Left lobe of liver (tissue), 2 donors: ENCODE measurements at places on chromosomes 2 and 18. TPM values are rescaled to one million over a fixed set of nuclear protein-coding genes. Genes with fewer than 3 reads are reported as not detected.

DNA sequence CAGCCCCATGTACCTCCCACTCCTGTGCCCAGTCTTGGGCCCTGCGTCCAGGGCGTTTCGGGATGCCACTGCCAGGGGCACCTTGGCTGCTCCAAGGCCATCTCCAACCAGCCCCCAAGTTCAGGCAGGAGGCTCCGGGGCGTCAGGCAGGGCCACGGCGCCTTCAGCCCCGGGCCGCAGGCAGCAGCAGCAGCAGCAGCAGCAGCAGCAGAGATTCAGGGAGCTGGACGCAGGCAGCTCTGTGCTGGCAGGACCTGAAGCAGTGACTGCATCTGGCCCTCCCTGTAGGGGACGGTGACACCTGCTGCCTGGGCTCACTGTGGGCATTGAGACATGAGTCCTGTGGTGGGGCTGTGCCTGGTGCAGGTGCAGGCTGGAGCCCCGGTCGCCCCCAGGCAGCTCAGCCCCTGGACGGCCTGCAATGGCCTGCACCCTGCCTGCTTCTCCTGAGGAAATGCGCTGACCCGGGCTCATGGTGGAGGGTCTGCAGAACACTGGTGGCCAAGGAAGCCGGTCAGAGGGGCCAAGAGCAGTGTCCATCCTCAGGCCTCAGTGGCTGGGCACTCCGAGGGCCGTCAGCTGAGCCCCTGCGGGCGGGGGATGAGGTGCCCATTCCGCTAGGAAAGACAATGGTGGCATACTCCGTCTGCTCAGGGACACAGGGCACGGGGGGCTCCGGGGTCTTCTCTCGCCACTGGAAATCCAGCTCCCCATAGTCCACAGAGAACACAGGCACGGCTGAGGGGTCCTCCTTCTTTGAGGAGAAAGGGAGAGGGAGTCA is 8.0 kb downstream of the PDCD1 start:
- DNase-seq: no peak

DNA sequence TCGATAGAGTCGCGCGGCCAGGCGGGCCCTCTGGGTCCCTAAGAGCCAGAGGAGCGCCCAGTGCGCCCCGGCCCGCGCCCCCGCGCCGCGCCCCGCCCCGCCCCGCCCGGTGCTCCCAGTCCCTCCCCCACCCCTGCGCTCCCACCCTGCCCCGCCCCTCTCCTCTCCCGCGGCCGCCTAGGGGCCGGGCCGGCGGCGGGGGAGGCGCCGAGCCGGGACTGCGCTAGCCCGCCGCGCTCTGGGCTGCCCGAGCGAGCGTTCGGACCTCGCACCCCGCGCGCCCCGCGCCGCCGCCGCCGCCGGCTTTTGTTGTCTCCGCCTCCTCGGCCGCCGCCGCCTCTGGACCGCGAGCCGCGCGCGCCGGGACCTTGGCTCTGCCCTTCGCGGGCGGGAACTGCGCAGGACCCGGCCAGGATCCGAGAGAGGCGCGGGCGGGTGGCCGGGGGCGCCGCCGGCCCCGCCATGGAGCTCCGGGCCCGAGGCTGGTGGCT is at the start of gene GPC1:
TSS of gene GPC1 (plus strand) at position 207 of the 491 bp plus-strand sequence. CDS start at position 463, 256 bp downstream.
- peak; percentile 85 for DNase-seq

- no peak for DNase-seq
These were observed 440.8 kb upstream of the RGPD4 start for GRCh38 chr2:107385921-107386320.

GRCh38 chr2:71526975-71527374 is 73.6 kb downstream of the DYSF start:
- DNase-seq: no peak

- DNase-seq: no peak
These were observed 4.0 kb upstream of the SLC11A1 start for GRCh38 chr2:218378053-218378452.

- DNase-seq: no peak
These were observed 10.6 kb downstream of the SCN3A start for GRCh38 chr2:165193178-165193777.

- DNase-seq: no peak
These were observed 824.0 kb downstream of the SLC4A3 start for GRCh38 chr2:220451438-220451837.

DNA sequence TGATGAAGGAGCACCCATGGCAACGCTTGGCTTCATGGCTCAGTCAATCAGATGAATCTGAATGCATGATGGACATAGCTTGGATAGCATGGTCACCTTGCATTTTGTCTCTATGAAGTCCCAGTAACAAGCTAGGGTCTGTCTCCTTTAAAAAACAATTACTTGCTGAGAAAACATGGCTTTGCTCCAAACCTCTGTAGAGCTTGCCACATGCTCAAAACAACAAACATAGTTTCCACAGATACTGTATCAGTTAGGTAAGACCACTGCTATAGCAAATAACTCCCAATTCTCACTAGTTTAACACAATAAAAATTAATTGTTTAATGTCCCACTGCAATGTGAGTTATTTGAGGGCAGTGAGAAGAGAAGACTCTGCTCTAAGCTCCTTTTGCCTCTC is 401.0 kb downstream of the IRS1 start:
- no peak for DNase-seq

DNA sequence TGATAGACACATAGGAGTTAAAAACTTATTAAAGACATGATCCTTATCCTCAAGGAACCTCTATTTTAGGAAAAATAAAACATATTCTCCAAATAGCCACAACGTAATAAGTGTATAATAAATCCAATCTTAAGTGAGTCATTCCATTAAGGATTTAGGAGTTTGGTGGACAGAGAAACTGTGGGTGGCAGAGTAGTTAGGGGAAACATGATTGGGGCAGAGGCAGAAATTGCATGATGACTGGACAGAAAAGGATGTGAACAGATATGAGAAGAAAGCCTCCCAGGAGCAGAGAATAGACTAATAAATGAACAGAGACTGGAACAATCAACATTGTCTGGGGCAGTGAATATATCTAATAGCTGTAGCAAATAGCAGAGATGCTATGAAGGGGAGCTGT is 48.1 kb upstream of the SIGLEC15 start:
- DNase-seq: no peak

- DNase-seq: no peak
These were observed 58.4 kb downstream of the SMAD4 start for GRCh38 chr18:51088410-51088809.

DNA sequence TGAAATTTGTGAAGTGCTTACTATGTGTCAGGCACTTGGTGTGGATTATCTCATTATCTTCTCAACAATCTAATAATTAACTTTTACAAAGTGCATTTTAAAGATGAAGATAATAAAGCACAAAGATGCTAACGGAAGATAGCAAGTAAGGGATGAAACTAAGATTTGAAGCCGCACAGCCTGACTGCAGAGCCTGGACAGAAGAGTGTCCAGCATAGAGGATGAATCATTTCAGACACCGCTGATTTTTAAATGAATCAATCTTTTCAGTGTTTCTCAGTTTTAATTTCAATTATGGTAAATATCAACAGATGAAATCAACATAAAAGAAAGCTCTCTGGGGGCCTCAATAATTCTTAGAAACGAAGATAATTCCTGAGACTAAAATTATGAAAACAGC is 24.5 kb upstream of the STAM2 start:
- DNase-seq: no peak

- no peak for DNase-seq
These were observed 214.9 kb upstream of the TNP1 start for GRCh38 chr2:217074576-217075255.

DNA sequence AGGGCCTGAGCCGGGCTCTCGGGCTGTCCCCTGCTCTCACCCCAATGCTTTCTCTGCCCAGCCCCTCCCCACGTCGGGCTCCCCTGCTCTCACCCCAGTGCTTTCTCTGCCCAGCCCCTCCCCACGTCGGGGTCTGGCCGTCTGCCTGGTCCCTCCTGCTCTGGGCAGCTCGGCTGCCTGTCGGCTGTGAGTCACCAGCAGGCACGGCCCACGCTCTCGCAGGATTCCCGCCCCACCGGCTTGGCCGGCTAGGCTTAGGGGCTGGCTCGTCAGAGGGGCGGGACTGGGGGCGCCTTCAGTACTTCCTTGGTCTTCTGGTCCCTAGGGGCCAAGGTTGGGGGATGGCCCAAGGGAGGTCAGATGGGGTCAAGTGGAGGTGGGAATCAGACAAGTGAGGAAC is 3.3 kb downstream of the BOK start:
- peak; percentile 88 for DNase-seq

DNA sequence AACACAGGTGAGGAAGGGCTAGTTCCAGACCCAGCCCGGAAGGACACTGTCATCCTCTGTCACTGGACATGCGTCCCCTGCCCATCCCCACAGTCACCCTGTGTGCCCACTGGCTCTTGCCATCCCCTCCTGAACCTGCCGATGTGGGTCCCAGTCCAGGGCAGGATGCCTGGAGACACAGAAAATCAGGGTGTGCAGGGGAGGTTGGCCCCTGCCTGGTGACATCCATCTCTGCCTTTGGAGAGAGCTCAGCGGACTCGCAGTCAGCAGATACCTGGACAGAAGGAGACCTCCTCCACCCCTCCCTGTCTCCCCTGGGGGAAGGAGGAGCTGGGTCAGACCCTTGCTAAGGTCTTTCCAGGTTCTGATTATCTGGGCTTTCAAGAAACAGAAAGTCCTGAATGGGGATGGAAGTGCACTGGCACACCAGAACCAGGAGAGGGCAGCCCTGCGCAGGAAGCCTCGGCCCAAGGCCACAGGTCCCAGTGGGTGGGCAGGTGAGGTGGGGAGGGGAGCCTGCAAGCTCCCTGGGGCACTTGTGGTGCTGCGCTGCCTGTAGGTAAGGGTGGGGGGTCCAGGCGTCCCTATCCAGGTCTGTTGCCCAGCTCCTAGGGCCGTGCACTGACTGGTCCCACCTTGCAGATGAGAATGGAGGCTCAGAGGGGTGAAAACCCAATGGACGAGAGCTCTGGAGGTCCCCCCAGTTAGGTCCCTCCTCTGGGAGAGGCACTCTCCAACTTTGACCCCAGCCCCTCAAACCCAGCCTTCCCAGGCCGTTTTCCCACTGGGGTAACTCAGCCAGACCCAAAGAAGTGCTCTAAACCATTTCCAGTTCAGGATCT is 9.7 kb upstream of the OTOS start:
- no peak for DNase-seq

DNA sequence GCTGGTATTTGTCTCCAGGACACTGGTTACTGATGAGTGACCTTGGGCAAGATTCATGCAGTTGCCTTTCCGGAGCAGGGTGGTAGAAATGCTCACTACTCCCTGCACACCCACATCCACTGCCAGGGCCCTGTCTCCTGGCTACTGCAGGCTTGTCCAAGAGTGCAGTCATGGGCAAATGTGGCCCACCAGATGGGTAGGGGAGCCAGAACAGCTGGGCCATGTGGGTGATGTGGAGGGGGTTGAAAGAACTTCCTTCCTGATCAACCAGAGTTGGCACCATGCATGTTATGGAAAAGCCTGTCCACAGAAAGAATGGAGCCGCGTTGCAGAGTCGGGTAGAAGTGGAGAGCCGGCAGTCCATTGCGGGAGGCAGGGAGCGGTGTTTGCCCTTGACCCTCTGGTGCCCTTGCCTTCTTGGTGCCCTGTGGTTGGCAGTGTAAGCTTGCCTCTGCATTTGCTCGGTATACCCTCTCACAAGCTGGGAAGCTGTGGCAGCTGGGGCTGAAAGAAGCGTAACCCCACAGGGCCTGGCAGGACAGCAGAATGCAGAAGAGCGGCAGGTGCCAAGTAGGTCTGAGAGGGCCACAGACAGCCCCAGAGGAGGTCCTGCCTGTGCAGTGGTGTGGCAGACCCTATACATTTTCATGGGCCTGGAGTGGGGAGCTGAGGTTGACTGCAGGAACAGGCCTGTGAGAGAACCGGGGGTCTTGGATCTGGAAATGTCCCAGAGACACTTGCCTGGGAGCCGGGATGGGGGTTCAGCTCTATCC is 253.2 kb downstream of the TFCP2L1 start:
- DNase-seq: no peak

GRCh38 chr2:44951124-44951523 is 9.6 kb downstream of the SIX3 start:
- no peak for DNase-seq

DNA sequence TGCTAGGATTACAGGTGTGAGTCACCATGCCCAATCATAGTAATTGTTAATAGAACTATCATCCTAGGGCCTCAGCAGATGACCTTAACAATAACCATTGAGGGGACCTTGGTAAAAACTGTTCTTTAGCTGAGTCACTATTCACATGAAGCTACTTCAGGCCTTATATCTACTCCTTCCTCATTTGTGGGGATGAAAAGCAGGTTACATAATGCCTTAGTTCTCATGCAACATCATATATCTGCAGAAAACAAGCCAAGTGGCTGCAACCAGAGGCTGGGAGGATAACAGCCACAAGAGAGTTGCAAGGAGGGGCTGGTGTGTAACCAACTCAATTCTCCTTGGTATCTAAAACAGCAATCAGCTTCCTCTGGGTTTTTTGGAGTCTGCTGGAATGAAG is 445.4 kb downstream of the NBAS start:
- DNase-seq: no peak

- no peak for DNase-seq
These were observed 32.2 kb downstream of the GPR39 start for GRCh38 chr2:132448771-132449170.

DNA sequence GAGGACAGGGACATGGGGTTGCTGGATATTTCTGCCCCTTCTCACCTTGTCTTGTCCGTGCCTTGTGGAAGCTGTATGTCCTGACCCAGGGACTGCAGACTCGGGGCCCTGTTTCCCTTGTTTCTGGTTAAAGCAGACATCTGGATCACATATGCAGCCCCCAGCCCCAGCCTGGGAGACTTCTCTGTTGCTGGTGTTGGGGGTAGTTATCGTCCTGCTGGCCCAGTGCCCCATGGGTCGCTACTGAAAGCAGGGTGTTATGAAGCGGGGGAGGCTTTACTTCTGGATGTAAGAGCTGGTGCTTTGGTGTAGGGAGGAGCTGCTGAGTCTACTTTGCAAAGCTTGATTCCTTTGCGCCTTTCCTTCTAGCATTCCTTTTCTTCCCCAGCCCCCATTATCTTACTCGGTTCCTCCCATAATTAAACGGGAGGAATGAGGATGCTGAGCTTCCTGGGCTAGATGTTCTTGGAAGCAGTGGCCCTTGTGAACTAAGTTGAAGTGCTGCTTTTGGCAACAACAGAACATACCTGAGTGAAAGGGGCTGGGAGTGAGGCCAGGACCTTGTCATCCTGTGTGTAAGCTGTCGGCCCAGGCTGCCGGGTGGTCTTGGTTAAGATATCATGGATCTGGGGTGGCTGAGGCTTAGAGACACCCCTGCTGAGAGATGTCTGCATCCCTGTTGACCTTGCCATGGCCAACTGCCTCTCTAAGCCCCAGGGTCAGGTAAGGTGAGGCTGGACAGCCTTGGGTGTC is 3.4 kb downstream of the TET3 start:
- no peak for DNase-seq

ITGB6 gene
- 0.18 TPM for total RNA-seq

VAMP8 gene
- total RNA-seq: 69.9 TPM

POMC gene
- 0.33 TPM for total RNA-seq

ICOS gene
- 0.18 TPM for total RNA-seq

LOXL3 gene
- total RNA-seq: 0.86 TPM

HOXD3 gene
- total RNA-seq: not detected

ZNF396 gene
- total RNA-seq: 1.2 TPM

UBXN2A gene
- 6.1 TPM for total RNA-seq
